NCI-H1105 (cell line): ENCODE measurements at places on chromosomes 6 and 20.

DNA sequence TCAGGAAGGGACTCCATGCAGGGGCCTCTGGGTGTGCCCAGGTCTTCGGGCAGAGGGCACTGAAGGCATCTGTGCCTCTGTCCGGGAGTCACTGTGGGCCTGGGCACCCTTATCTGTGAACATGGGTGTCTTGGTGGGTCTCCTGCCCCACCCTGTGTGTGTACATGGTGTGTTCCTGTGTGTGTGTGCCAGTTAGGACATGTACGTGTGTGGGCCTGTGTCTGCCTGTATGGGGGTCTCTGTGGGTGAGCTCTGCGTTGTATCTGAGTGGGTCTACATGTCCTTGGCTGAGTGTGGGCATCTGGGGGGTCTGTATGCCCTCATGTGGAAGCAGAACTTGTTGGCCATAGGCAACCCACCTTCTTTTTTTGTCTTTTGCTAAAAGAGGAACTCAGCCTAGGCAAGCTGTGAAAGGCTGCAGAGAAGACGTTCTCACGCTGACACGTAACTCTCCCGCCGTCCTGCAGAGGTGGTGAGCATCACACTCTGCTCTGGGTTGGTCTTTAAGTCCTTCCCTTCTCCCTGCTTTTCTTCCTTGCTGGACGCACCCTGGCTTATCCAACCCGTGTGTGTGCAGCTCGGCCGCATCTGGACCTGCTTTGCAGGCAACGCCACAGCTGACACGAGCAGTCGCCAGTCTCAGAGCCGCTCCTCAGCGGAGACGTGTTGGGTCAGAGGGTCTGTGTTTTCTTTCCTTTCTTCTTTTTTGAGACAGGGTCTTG is 532 bp upstream of the NPBWR2 start:
- DNase-seq = no peak

DNA sequence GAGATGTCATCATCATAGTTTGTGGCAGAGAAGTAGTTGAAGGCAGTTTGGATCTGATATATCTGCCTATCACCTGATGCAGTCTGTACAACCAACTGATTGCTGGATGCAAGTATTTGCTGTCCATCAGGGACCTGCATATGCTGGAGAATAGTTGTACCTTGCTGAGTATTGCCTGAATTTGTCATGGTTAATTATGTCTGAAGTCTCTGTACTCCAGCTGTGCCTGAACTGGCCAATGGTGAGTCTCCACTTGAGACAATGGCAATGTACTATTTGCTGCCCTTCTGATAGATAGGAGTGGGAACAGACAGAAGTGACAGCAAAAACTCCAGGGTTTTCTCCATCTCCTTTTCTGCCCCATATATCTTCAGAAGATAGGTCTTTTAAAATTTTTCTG is 531.5 kb downstream of the EPHA7 start:
- DNase-seq = no peak

GRCh38 chr6:18681832-18682503 is 294.8 kb downstream of the RNF144B start:
- DNase-seq = no peak

GRCh38 chr6:81023007-81023582 is 729.4 kb downstream of the TENT5A start:
- no peak for DNase-seq

GRCh38 chr6:43913375-43914271 is 143.6 kb downstream of the VEGFA start:
- DNase-seq = no peak

GRCh38 chr6:30743099-30744053 is 889 bp upstream of the FLOT1 start:
- DNase-seq = no peak

DNA sequence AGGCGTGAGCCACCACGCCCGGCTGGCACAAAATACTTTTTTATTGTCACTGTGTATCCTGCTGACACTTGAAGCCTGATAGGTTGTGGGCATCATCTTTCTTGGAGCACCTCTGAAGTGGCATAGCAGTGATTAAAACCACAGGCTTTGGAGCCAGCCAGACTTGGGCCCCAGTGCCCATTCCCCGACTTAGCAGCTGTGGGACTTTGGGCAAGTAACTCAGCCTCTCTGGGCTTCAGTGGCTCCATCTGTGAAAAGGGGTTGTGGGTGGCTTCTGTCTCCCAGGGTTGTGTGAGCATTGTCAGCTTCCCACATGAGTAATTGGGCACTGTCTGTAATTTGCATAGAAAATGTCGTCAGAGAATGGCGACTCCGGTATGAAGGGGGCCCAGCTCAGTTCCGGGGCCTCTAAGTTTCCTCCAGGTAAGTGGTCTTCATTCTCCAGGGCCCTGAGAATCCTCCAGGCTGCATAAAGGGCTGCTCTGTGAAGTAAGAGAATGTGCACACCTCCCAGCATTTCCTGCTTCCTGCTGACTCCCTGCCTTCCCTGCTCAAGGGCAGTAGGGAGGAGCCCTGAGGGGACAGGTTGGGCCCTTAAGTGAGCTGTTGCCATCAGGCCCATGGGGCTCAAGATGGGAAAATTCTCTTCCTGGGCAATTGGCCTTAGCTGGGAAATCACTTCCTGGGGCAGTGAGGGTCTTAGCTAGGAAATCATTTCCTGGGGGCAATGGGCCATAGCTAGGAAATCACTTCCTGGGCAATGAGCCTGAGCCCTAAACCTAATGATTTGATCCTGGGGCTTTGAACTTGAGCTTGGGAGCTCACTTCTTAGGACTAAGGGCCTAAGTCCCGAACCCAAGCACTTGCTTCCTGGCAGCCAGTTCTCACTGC is 27.2 kb downstream of the ARHGAP40 start:
- no peak for DNase-seq

- no peak for DNase-seq
These were observed 176.9 kb upstream of the ID4 start for GRCh38 chr6:19660123-19660910.

GRCh38 chr20:34220561-34220960 is 20.7 kb upstream of the ASIP start:
- DNase-seq = no peak

- no peak for DNase-seq
These were observed 161.0 kb downstream of the BACH2 start for GRCh38 chr6:90135667-90136066.

GRCh38 chr6:148304976-148305375 is 37.7 kb upstream of the SASH1 start:
- no peak for DNase-seq

DNA sequence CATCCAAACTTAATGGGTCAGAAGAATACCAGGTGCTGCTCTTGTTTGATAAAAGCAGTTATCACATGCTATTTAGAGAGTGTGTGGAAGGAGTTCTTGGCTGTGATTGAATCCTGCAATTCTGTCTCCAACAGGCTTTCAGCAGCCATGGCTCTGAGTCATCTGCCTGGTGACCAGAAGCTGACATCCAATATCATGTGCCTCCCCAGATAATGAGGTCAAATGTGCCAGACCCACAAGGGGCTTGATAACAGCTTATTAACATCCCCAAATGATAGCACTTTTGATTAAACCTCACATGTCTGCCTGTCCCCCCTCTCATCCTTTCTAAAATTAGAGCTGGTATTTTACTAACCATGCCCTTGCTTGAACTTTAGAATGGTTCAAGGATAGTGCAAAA is 175.7 kb upstream of the PLN start:
- DNase-seq = no peak

DNA sequence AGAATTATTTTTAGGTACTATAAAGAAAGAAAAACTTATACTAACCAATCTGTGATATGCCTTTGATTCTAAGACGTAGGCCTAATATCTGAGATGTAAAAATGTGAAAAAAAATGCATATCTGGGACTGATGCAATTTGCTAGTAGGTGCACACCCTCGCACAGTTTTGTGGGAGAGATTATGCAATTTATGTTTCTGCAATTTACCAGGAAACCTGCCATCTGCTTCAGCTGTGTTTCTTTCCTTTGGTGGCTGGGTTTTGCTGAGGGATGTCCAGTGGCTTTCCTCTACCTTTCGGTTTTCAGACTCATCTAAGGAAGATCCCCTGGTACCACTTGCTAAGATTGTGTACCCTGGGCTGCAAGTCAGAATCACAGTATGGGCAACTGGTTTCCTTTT is 186.9 kb downstream of the ZFP64 start:
- DNase-seq = no peak

DNA sequence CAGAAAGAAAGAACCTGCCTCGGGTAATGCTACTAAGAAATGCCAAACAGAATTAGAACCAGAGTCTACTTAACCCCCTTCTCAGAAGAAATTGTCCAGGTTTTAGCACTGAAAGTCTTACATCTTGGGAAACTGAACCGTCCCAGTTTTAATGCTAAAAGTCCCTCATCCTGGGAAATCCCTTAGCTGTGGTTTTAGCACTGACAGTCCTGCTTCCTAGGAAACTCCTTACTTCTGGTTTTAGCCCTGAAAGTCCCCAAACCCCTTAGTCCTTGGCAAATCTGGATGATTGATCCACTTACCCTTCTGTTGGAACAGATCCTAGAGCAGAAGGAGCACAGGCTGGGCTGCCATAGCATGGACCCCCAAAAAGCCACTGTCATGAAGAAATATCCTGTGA is 4.8 kb upstream of the TMEM14A start:
- no peak for DNase-seq

- no peak for DNase-seq
These were observed 362.6 kb downstream of the QKI start for GRCh38 chr6:163776906-163777686.

GRCh38 chr6:170165085-170165470 is 125.8 kb downstream of the DLL1 start:
- DNase-seq = no peak

GRCh38 chr20:46362921-46363867 is 43.2 kb downstream of the ELMO2 start:
- DNase-seq = no peak

GRCh38 chr20:34112600-34113101 is 608 bp upstream of the EIF2S2 start:
- DNase-seq = peak; percentile 38

GRCh38 chr6:158213925-158214674 is 46.0 kb downstream of the GTF2H5 start:
- peak; percentile 79 for DNase-seq

DNA sequence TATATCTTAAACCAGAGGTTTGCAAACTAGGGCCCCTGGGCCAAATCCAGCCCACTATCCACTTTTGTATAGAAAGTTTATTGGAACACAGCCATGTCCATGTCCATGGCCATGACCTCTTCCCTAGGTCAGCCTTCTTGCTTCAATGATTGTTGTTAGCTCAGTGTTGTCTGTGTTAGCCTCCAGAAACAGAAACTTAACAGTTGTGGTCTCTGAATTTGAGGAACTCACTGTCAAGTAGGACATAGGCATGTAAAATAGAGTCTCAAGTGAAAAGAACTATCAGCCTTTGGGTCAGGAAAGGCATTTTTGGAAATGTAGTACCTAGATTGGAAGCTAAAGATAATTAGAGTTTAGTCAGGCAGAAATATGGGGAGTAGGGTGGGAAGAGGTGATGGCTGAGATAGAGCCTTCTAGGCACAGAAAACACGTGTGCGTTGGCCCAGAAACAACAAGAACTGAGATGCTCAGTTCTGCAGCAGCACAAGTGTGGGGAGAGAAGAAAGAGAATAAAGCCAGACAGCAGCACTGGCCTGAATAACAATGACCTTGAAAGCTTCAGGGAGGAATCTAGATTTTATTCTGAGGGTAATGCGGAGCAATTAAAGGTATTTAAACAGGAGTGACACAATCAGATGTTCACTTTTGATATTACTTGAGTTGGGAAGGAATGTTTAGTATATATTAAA is 87.0 kb upstream of the OLIG3 start:
- no peak for DNase-seq

- no peak for DNase-seq
These were observed 5.9 kb downstream of the PTPRA start for GRCh38 chr20:2879146-2879545.

DNA sequence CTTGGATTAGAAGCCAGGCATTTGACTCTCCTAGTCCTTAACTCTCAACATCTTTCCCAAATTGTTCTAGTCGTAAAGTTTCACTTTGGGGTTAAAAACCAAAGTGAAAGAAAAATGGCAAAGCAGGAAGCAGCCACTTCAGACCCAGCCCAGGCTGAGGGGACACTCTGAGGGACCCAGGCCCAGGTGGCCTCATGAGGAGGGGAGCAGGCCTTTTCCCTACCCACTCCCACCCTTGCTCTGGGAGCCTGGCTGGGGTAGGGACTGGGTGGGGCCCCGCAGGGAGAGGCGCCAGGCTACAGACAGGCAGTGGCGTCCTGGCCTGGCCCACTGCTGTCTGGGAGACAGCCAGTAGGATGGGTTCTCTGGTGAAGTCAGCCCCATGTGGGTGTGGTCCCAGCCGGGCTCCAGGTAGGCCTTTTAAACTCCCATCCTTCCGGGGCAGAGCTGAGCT is 68.7 kb upstream of the MYL9 start:
- DNase-seq = no peak

DNA sequence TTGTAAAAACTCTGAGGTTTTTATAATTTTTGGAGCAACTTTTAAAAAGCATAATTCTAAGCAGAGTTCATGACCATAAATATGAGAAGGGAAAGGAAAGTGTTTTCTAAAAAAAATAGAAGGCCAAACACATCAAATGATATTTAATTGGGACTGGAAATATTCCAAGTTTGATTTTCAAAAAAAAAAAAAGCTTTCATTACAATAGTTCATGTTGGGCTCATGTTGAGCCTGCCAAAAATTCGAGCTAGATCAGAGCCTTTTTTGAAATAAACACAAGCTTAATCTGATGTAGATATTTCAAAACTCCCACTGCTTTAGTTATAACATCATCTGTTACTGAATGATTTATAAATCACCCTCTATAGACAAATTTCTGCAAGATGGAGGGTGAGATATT is 163.4 kb upstream of the DEFB112 start:
- DNase-seq = peak; percentile 10

DNA sequence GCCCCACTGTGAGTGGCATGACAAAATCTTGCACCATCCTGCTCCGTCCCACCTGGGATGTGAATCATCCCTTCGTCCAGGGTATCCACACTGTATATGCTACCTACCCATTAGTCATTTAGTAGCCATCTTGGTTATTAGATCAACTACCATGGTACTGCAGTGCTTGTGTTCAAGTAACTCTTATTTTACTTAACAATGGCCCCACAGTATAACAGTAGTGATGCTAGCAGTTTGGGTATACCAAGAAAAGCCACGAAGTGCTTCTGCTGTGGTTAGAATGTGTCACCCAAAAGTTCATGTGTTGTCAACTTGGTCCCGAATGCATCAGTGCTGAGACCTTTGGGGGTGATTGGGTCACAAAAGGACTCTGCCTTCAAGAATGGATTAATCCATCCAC is 11.7 kb downstream of the OSER1 start:
- DNase-seq = no peak
